ENCODE measurements at places on chromosomes 16 and 17.

DNA sequence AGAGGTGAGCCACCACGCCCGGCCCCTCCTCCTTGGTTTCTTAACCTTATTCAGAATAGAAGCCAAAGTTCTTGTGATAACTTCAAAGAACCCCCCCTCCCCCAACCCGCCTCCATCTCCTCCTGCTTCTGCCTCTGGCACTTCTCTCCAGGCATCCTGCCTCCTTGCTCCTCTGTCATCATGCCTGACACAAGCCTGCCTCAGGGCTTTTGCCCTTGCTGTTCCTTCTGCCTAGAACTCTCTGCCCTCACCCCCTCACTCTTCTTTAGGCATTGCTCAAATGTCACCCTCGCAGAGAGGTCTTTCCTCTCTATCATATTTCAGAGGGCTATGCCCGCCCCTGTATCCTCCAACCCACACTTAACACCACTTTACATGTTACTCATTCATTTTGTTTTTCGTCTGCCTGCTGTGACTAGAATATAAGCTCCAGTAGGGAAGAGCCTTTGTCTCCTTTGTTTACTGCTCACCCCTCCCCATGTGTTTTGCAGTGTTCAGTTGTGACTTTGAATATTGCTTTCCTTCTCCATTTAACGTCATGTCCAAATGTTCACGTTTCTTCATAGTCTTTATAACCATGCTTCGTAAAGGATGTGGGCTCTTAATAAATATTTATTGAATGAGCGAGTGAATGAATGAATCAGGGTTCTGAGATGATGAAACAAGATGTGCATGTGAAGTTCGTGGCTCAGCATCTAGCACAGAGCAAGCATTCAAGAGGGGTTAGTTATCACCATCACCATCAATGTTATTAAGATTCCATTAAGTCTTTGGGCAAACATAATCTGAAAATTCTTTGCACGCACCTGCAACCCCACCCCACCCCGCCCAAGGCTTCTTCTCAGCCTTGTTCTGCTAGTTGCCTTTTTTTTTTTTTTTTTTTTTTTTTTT lies 186.2 kb upstream of the WSCD1 start:
- no peak for DNase-seq

DNA sequence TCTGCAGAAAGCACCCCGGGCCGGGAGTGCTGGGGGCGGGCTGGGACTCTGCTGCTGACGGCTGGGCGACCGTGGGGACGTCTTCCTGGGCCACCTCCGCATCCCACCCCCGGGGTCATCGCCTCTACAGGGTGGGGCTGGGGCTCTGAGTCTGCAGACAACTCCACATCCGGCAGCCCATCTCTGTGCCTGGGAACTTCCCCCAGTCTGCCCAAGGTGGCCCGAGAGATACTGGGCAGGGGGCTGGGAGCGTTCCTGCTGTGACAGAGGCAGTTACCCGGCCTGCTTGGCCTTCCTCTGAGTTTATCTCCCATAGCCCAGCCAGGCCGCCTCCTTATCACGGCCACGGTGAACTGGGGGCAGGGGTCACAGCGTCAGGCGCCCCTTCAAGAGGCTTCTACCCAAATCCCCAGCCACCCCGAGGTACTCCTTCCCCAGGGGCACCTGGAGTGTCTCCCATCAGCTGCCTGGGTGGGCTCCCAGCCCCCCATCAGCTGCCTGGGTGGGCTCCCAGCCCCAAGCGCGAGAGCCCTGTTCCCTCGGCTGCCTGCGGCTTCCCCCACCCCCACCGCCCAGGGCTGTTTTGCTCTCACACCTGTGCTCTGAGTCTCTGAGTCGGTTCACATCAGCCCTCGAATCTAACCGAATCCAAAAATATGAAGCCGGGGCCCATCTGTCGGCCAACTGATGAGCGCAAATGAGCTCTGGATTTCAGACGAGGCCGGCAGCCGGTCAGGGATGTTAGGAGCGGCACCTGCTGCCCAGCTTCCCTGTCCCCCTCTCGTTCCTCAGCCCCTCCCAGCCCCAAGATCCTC lies 15.6 kb upstream of the CBFA2T3 start:
- DNase-seq: no peak

DNA sequence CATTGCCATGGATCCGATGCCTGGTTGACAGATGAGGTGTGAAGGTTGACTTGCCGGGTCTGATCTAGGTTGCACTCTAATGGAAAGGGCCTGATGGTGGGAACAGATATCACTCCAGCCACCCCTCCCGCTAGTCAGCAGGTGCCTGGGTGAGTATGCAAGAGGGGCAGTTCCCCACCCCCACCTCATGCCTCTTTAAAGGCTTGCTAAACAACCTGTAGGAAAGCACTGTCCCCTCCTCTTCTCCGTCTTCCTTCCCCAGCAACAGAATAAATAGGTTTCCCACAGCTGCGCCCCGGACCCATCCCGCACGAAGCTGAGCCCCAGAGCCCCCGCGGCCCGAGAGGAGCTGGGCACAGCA lies 746 bp upstream of the TMEM132E start:
- no peak for DNase-seq

DNA sequence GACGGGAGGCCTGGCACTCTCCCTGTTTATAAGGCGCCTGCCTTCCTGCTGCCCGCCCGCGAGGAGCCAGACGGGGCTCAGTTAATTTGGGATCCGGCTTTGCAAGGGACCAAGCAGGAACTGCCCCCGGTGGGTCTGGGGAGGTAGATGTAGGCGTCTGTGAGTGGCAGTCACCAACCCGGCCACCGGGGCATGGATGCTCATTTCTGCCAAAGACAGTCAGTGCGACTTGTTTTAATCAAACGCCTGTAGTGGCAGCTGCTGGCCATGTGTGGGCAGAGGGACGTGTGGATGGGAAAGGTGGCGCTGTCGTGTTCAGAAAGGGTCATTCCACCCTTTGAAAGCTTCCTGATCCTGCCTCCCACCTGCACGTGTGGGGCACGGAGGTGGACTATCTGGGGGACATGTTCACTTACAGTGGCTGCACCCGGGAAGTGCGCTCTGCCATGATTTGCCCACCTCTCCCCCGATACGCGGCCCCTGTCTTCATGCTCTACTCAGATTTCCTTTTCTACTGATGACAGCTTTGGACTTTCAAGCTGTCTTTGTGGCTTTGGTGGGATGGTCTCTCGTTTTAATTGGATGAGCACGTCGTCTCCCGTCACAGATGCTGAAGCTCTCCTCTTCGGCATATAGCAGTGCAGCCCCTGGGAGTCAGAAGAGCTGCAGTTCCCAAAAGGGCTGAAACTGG lies 60.3 kb upstream of the CIBAR2 start:
- DNase-seq: no peak

DNA sequence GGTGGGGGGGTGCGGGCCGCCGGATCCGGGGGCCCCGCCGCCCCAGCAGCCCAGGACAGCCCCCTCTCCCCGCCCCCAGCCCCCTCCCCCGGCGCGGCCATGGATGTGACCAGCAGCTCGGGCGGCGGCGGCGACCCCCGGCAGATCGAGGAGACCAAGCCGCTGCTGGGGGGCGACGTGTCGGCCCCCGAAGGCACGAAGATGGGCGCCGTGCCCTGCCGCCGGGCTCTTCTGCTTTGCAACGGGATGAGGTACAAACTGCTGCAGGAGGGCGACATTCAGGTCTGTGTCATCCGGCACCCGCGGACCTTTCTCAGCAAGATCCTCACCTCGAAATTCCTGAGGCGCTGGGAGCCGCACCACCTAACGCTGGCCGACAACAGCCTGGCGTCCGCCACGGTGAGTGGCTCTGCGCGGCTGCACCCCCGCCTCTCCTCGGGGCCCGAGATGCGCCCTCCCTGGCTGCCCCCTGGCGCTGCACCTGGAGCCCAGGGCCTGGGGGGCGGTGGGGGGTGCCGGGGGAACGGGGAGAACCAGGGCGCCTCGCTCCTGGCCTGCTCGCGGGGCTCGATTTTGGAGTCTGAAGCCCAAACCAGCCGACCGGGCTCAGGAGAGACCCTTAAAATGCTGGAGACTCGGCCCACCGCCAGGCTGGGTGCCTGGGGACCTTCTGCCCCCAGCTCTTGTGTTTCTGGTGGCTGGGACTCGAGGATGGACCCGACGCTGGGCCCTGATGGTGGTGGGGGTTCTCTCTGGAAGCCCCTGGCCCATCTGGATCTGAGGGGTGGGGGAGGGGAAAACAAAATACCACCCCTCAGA lies 744 bp downstream of the CMIP start:
- peak; percentile 70 for DNase-seq

DNA sequence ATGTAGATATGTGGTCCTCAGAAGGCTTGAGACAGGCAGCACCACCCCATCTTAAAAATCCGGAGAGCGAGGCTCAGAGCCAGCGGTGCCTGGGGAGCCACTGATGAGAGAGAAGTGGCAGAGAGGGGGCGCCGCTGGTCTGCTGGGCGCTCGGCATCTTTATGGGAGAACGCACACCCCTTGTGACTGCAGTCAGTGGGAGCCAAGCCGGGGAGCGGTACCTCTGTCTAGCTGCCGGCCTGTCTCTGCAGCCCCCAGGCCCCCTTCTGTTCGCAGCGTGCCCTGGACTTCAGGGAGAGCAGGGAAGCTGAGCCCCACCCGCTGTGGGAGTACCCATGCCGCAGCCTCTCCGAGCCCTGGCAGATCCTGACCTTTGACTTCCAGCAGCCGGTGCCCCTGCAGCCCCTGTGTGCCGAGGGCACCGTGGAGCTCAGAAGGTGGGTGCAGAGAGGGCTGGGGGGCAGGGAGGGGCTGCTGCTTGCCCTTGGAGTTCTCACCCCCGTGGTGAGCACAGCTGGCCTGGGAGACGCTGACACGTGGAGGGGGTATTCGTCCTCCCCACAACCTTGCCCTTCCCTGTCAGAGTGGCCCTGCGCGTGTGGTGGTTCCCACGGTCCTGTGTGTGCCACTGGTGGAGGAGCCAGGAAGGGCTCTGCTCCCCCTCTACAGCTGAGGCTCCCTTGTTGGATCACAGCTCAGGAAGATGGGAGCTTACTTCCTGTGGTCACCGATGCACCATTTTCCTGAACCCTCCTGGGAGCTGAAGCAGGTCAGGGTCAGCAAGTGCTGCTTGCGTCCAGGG lies 44.8 kb downstream of the PRMT7 start:
- no peak for DNase-seq

DNA sequence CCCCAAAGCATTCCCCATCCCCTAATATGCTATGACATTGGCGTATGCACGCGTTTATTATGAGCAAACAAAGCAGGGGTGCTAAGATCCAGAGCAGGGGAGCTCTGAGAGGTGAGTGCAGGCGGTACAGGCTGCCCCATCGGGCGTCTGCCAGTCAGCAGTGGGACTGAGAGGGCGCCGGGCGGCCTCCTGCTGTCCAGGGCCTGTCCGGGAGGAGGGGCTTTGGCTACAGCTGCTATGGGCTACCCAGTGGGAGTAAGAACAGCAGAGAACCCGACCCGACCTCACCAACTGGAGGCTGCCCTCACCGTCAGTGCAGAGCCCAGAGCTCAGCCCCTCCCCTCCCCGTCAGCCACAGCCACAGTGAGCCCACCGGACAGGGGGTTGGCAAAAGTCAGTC lies 18.5 kb upstream of the AATK start:
- no peak for DNase-seq

DNA sequence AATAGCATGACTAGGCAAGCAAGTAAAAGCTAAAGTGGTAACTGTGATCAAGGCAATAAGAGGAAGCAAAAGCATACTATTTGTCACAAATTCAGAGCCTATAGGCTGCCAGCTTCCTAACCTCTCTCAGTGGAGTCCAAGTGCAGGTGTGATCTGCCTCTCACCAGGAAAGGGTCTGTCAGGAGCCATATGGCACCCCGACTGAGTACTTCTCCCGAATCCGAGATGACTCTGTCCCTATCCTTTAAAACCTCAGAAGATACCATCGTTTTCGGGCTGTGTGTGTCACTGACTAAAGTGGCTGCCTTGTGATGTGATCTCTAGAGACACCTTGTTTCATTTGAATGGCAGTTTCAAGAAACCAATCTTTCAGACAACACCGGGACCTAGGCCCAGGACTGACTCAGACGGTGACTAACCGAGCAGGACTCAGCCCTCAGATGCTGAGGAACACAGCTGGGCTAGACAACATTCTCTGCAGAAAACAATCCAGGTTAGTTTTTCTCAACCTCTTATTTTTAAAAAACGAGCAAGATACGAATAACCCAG lies 63.6 kb downstream of the SMG6 start:
- peak; percentile 61 for DNase-seq

- no peak for DNase-seq
Measured at GRCh38 chr17:68909066-68909465, 46.1 kb downstream of the ABCA8 start.

GRCh38 chr17:72927146-72927545 lies 165.3 kb downstream of the SLC39A11 start:
- no peak for DNase-seq

DNA sequence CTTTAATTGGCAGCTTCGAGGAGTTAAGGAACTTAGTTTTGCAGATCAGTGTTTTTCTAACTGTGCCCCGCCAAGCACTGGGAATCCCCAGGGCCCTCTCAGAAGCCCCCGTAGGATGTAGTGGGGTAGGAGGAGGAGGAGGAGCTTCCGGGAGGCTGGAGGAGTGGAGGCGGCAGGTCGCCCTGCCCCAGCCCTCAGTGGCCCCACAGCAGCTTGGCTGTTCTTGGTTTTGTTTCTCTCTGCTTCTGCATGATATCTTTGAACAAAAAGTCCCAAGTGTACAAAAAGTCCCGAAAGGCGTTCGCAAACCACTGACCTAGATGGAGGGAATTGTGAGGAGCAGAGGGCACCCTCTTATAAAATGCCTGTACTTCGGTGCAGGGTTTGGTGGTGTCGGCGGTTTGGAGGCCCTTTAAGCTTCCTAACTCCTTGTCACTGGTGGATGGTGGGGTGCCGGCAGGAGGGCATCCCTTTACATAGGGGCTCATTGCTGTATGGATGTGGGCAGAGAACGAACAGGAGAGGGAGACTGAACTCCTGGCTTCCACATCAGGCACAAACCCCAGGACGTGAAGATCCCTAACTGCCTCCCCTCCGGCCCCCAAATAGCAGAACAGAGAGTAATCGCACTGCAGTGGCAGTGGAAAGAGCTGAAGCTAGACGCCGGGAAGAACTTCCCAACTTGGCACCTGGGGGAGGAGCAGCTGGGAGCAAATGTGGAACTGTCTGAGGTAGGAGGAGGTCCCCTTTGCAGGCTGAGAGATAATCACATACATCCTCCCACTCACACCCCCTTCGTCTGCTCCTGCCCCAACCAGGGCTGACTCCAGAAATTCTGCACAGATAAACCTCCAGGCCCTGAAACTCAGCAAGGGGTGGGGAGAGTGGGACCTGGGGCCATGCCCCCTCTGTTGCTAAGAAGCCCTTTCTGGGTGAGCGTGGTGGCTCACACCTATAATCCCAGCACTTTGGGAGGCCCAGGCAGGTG lies 20.1 kb downstream of the EPOP start:
- no peak for DNase-seq

DNA sequence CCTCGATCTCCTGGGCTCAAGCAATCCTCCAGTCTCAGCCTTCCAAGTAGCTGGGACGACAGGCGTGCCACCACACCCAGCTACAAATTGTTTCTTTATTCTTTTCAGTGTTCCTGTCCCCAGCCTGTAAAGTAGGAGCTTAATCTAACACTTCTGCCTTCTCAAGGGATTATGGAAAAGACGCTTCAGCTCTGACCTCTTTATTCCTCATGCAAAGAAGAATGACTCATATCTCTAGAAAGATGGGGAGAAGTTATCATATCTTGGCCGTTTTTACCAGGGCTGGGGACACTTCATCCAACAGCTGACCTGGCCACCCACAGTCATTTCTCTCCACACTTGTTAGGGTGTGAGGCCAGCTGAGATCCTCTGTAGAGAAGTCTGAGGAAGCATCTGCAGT lies 172.6 kb downstream of the HAPSTR1 start:
- DNase-seq: no peak

GRCh38 chr16:24847358-24847664 lies 1.5 kb downstream of the SLC5A11 start:
- DNase-seq: no peak
